ENCODE measurements at places on chromosomes 12 and 14. TPM values are rescaled to one million over a fixed set of nuclear protein-coding genes. Genes with fewer than 3 reads are reported as not detected.

DNA sequence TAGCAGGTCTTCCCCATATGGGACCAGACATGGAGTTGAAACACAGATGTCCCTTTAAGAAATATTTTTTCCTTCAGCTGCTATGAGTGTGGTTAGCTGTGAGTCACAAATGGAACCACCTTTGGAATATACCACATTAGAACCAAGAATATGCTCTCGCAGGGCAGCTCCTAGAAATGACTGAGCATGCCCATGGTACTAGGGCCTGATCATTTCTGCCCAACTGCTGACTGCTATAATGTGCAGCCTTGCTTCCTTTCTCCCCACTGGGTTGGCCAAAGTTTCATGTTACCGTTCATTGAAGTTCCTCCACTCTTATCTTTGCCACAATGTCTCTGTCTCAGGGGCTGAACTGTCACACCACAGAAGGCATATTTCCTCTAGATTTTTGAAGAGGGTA lies 1074.6 kb downstream of the FLRT2 start:
- H3K4me1 ChIP-seq = no peaks in the 10 kb centered on the region
- H3K36me3 ChIP-seq = no peaks in the 10 kb centered on the region
- H3K4me3 ChIP-seq = no peak overlapping the region
- H3K27me3 ChIP-seq = no peaks in the 10 kb centered on the region

GRCh38 chr12:102474438-102475064 lies 5.8 kb downstream of the IGF1 start:
- no peak overlapping the region for H3K4me3 ChIP-seq
- H3K36me3 ChIP-seq = peaks cover 4% of the 10 kb centered on the region
- H3K27me3 ChIP-seq = no peaks in the 10 kb centered on the region
- DNase-seq = no peak

Gene SCN8A
- 1.3 TPM for total RNA-seq

- no peaks in the 10 kb centered on the region for H3K27me3 ChIP-seq
- H3K4me3 ChIP-seq = no peak overlapping the region
- DNase-seq = no peak
- H3K36me3 ChIP-seq = no peaks in the 10 kb centered on the region
Measured at GRCh38 chr14:82398256-82398655, 864.6 kb upstream of the SEL1L start.

- H3K27me3 ChIP-seq = no peaks in the 10 kb centered on the region
- no peaks in the 10 kb centered on the region for H3K4me1 ChIP-seq
- no peaks in the 10 kb centered on the region for H3K36me3 ChIP-seq
- no peak overlapping the region for H3K4me3 ChIP-seq
Measured at GRCh38 chr12:60075091-60075490, 479.3 kb downstream of the SLC16A7 start.

DNA sequence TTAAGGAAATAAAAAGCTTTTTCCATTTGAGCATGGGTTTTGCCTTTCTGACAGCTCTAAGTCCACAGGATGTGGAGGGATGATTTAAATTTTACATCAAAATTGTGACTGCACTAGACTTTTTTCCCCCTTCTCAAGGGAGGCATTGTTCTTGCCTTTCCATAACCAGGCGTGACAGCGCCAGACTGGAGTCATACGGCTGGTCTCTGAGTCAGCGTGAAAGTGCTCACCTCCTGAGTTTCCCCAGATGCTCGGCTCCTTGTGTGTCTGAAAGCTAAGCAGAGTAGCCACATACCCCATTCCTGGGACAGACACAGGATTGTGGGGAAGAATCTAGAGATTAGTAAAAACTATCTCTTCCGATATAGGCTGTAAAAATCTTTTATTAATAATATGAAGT lies 43.1 kb downstream of the SOX5 start:
- DNase-seq = no peak
- H3K4me3 ChIP-seq = no peak overlapping the region
- H3K36me3 ChIP-seq = no peaks in the 10 kb centered on the region
- H3K27ac ChIP-seq = no peak overlapping the region

Gene RNASE3
- not detected for total RNA-seq

Gene POU6F1
- total RNA-seq = 20.6 TPM

DNA sequence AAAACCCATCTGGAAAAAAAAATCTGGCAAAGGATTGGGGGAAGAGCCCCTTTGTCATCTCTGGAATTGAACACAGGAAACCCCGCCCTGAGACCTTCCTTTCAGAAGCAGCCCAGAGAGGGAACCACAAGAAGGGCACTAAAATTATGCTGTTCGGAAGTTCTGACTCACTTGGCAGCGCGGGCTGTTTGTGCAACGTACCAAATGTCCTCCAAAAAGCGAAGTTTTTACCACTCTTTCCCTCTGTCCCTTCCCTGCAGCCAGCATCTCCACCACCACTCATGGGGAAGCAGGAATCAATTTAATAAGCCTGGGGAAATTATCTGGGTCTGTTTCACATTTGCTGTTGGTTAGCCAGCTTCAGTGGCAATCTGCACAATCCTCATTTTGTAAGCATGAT lies 3.2 kb upstream of the SYNE3 start:
- DNase-seq = peak; percentile 59
- H3K4me1 ChIP-seq = peaks cover 68% of the 10 kb centered on the region
- peaks cover 6% of the 10 kb centered on the region for H3K36me3 ChIP-seq
- H3K4me3 ChIP-seq = peak overlapping the region; percentile 77

GRCh38 chr14:69964841-69965240 lies 85.6 kb downstream of the SMOC1 start:
- H3K4me1 ChIP-seq = no peaks in the 10 kb centered on the region
- no peak overlapping the region for H3K27ac ChIP-seq
- no peak for DNase-seq
- H3K36me3 ChIP-seq = no peaks in the 10 kb centered on the region
- no peak overlapping the region for H3K4me3 ChIP-seq

DNA sequence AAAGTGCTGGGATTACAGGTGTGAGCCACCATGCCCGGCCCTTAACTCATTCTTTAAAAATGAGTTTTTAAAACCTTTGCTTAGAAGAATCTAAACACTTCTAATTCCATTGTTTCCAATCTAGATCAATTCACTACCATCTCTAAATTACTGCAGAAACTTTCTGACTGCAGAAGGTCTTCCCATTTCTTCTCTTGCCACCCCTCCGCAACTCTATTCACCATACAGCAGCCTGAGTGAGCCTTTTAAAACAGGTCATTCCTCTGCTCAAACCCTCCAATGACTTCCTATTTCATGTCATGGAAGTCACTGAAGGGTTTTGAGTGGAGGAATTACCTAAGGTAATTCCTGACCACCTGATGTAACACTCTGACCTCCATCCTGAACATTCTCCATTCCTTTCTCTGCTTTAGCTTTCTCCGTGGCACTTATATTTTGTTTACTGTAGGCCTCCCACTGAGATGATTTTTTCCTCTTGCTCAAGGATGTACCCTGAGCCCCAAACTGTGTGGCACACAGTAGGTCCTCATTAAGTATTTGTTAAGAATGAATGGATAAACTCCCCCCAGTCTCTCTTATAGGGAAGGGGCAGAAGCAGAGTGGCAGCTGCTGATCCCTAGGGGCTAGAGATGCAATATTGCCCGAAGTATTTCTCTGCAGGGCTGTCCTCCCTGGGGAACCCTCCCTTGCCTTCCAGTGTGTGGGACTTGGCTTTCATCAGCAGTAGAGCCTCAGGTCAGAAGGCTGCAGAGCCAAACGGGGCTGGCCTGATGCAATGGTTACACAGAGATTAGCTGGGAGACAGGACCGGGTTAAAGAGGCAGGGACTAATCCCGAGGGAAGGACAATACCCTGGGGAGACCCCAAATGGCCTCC lies 1.2 kb downstream of the DDIT3 start:
- peaks cover 34% of the 10 kb centered on the region for H3K36me3 ChIP-seq

Gene KCNJ8
- not detected for total RNA-seq

GRCh38 chr12:92656911-92657310 lies 45.9 kb upstream of the PLEKHG7 start:
- DNase-seq = no peak
- peaks cover 2% of the 10 kb centered on the region for H3K36me3 ChIP-seq
- H3K27ac ChIP-seq = no peak overlapping the region
- no peak overlapping the region for H3K4me3 ChIP-seq
- no peaks in the 10 kb centered on the region for H3K27me3 ChIP-seq

GRCh38 chr14:34614638-34615037 lies 15.3 kb downstream of the SNX6 start:
- peaks cover 18% of the 10 kb centered on the region for H3K4me1 ChIP-seq
- no peak overlapping the region for H3K4me3 ChIP-seq
- H3K27ac ChIP-seq = peak overlapping the region; percentile 46
- peaks cover 22% of the 10 kb centered on the region for H3K36me3 ChIP-seq
- no peaks in the 10 kb centered on the region for H3K27me3 ChIP-seq

Gene PLA2G1B
- not detected for total RNA-seq

- H3K4me1 ChIP-seq = no peaks in the 10 kb centered on the region
- DNase-seq = no peak
- H3K27ac ChIP-seq = no peak overlapping the region
- H3K27me3 ChIP-seq = no peaks in the 10 kb centered on the region
- H3K36me3 ChIP-seq = no peaks in the 10 kb centered on the region
Measured at GRCh38 chr12:13777374-13777773, 204.0 kb downstream of the GRIN2B start.

DNA sequence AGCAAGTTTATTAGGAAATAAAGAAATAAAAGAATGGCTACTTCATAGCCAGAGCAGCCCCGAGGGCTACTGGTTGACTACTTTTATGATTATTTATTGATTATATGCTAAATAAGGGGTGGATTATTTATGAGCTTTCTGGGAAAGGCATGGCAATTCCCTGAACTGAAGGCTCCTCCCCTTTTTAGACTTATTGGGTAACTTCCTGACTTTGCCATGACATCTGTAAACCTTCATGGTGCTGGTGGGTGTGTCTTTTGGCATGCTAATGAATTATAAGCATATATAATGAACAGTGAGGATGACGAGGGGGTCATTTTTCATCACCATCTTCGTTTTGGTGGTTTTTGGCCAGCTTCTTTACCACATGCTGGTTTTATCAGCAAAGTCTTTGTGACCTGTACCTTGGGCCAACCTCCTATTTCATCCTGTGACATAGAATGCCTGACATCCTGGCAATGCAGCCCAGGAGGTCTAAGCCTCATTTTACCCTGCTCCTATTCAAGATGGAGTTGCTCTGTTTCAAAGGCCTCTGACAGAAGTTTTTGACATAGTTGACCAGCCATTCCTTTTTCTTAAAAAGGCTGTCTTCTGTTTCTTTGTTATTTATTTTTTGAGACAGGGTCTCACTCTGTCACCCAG lies 11.1 kb upstream of the PTGES3 start:
- peak overlapping the region; percentile 15 for H3K27ac ChIP-seq
- peaks cover 4% of the 10 kb centered on the region for H3K27me3 ChIP-seq
- peak; percentile 3 for DNase-seq

DNA sequence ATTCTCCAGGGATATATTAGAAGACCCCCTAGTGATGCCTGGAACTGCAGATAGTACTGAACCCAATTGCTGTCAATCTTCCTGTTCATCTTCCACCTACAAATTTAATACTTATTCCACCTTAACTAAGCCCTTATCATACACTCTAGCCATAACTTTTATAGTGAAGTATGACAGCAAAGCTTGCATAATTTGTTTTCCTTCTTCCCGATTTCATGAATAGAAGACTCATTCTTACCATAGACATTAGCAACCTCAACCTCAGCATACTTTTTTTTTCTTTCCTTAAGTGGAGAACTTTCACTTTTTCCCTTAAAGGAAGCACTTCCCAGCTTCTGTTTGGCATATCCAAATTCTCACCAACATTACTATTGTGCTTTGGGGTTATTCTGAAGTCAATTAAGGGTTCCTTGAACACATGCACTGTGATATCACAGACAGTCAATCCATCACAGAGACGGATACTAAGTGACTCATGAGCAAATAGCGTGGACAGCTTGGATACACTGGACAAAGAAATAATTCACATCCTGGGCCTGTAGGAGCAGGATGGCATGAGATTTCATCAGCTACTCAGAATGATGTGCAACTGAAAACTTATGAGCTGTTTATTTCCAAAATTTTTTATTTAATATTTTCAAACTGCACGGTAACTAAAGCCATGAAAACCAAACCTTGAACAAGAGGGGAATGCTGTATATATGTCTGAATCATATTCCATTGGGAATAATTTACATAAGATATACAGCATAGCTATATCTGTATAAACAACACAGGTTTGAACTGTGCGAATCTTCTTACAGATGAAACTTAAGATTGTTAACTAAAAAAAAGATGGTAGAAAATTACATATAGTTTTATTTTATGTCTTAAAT lies 63.9 kb downstream of the SYT1 start:
- no peaks in the 10 kb centered on the region for H3K27me3 ChIP-seq
- H3K27ac ChIP-seq = no peak overlapping the region
- no peaks in the 10 kb centered on the region for H3K4me1 ChIP-seq
- no peak for DNase-seq
- no peaks in the 10 kb centered on the region for H3K36me3 ChIP-seq
- H3K4me3 ChIP-seq = no peak overlapping the region

DNA sequence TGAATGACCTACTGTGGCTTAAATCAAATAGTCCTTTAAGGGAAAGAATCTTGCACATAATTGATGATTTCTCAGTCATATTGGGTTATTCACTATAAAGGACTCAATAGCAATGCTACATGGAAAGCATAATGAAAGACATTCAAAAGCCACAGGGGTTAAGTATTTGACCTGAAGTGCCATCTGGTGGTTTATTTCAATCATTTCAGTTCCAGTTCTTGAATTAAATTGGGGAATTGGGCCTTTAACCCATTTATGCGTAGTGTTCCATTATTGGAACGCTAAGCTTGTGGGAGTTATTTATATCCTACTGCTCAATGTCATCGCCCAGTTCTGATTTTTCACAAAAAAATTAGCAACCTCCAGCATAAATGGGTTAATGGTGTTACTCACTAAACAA lies 41.3 kb upstream of the C12orf71 start:
- H3K4me3 ChIP-seq = no peak overlapping the region
- DNase-seq = no peak
- H3K27ac ChIP-seq = no peak overlapping the region
- H3K27me3 ChIP-seq = peaks cover 2% of the 10 kb centered on the region
- H3K4me1 ChIP-seq = peaks cover 1% of the 10 kb centered on the region

All from activated naive CD8-positive, alpha-beta T cell treated with anti-CD3 and anti-CD28 coated beads, Interleukin-2, amount 10 ng/mL, durations not matched to agents 7 days and 5 days (primary cell).